ENCODE measurements at places on chromosomes 5 and 9.

GRCh38 chr9:21121079-21121478 lies 20.6 kb downstream of the IFNW1 start:
- no peak for DNase-seq

DNA sequence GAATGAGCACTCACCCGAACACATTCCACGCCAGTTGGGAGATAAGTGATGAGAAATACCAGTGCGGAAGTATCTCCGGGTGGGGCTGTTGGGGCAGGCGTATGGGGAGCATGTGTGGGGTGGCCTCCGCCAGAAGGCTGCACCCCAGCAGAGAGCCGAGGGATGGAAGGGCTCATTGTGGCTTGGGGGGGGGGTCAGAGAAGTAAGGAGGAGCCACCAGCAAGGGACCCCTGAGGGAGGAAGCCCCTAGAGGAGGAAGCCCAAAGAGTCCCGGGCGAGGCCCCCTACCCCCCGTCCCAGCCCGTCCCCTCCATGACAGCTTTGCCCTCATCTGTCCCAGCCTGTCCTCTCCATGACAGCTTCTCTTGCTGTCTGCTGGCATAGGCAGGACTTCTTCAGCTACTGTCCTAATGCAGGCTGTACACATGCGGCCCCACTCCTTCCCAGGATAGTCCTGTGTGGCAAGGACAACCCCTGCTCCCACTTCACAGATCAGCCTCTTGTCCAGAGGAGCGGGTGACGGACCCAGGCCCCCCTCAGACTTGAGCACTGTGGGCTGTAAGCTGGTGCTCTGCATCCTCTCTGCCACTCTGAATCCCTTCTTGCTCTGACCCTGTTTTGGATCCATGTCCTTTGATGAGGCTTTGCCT lies 239.6 kb downstream of the CACNA1B start:
- DNase-seq, result no peak

DNA sequence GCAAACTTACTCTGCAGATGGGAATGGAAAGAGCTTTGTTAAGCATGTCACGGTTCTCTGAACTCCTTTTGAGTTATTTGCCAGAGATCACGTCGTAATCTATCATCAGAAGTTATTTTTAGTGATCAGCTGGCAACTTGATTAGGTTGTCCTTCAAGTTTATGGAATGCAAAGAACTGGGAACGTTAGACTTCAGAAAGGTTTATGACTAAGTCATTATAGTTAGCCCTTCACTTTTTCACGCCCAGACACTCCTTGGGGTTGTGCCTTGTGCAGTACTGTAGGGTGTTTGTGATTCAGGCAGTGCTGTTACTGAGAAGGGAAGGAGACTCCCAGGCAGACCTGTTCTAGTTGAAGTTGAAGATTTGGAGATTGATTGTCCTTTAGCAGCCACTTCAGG lies 26.8 kb upstream of the PHF2 start:
- no peak for DNase-seq

DNA sequence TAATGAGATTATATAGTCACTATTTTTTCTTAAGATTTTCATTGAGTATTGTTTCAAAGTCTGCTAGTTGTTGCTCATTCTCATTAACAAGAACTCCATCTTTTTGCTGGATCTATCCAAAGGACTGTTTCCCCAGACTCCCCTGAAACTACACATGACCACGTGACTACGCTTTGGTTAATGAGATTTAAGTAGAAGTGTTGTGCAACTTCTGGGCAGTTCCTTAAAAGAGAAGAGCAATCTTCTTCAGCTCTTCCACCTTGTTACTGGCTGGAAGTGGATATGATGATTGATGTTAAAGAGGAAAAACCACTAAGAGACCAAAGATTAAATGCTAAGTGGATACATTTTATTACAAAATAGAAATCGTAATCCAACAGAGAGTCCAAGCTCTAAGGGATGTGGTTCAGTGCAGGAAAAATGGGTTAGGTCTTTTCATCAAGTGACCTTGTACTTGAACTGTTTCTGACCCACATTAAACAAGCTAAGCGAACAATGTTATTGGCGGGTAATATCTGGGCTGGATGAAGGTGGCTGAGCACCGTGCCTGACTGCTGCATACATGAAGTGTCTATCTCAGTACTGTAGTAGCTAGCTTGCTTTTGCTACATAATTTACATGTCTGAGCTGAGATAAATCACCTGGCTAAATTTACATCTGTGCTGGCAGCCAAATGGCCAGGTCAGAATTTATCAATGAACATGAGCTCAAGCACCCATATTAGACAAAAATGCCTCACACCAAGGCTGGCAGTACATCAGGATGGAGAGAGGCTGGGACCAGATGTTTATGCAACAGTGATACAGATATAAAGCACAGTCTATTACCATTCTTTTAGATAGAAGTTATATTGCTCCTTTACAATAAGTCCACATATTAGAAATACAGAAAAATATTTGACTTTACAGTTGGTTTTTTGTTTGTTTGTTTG lies 7.5 kb upstream of the CTNNAL1 start:
- DNase-seq, result no peak

- no peak for DNase-seq
Observed at GRCh38 chr5:113937301-113937700, 423.8 kb downstream of the YTHDC2 start.

GRCh38 chr5:112479418-112479817 lies 60.3 kb upstream of the EPB41L4A start:
- DNase-seq, result no peak

DNA sequence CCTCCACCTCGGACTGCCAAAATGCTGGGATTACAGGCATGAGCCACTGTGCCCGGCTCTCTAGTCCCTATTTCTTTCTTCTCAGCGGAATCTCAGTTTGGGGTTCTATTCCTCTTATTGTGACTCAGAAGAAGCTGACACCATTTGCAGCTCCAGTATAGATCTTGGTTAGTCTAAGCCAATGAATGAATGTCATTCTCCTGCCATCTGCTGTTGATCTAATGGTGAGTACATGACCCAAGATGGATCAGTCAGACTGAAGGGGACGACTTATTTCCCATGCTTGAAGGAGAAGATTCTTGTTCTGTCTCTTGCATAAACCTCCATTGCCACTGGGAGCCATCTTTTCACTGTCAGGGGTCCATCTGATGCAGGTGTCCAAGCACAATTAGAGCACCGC lies 76.0 kb upstream of the KLF9 start:
- no peak for DNase-seq

- DNase-seq, result no peak
Observed at GRCh38 chr5:45795458-45795857, 99.3 kb upstream of the HCN1 start.

- peak; percentile 51 for DNase-seq
Observed at GRCh38 chr9:126519660-126520420, 93.9 kb upstream of the LMX1B start.

DNA sequence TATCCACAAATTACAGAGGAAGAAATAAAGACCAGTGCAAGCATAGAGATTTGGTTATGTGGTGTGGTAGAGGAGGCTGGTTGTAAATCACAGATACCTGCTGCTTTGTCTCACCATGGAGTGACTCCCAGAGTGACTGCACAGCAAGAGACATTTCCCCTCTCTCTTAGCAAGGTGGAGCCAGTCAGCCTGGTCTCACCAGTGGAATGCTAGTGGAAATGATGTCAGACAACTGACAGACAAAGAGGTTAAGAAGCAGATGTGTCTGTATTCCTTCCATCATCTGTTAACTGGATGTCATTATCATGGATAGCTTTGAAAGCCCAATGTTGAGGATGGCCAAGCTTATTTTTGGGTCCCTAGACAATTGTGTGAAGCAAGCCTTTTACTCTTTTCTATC lies 509.4 kb upstream of the SEMA6A start:
- no peak for DNase-seq

DNA sequence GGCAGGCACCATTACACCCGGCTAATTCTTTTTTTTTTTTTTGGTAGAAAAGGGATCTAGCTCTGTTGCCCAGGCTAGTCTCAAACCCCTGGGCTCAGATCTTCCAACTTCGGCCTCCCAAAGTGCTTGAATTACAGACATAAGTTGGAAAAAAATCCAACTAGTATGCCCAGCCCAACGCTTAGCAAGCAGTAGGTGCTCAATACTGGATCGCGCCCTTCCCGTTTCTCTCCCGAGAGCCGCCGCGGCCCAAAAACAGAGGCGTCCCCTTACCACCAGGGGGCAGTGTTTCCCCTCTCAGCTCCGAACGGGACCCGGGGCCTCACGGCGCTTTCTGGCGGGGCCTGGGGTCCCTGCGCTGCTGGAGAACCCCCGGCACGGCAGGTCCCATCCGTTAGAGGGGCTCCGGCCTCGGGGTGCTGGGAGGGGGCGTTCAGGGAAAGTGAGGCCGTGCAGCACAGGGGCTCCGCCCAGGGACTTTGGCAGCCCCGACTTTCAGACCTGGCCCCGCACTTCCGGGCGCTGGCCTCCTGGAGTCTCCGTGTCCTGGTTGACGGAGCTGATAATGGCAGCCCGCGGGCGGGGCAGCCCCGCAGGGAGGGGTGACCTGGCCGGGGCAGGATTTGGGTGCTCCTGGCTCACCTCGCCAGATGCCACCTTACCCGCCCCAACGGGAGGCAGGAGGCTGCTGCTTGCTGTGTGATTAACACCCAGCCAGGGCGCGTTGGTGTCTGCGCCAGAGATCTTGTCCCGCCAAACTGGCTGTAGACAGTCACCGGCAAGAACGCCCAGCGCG lies 15.2 kb downstream of the PTGES start:
- peak; percentile 89 for DNase-seq

DNA sequence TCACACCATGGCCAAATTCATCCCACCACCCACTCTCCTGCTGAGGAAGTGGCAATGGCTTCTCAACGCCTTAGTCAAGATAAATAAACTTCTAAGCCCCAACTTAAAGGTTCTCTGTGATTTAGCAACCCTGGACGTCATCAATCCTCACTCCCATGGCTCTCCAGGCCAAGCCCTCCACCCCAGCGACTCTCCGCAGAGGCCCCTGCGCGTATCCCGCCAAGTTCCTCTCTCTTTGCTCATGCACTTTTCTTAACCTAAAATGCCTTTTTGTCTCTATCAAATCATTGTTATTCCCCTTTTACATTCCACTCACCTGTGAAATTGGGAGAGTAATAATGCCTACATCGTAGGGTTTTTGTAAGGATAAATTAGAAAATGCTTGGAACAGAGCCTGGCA lies 88.6 kb downstream of the NRG2 start:
- DNase-seq, result no peak

GRCh38 chr9:124182741-124183140 lies 75.0 kb upstream of the NEK6 start:
- peak; percentile 25 for DNase-seq

DNA sequence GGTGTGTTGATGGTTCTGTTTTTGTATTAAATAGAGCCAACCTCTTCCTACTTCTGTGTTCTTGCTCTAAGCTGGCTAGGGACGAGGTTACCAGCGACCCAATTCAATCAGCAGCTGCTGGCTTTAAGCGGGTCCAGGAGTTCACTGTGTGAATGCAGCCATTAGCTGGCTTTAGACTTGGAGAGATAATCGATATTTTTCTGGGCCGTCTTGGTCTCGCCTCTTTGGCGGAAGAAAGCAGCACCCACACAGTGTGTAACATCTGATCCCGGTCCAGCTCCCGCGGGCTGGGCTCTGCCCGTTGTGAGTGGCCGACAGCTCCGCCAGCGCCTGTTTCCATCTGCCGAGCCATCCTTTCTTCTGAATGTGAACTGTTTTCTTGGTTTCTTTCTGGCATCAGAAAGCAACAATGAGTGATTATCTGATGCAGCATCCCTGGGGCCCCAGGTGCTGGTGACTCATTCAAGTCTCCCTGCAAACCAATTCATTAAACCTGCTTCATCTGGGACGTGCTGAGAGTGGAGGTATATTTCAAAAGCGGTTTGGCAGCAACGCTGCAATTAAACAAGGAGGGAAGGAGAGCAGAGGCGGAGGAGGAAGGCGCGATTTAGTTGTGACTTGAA lies 90.8 kb upstream of the IRX4 start:
- peak; percentile 55 for DNase-seq

GRCh38 chr9:135134268-135135022 lies 47.0 kb downstream of the OLFM1 start:
- DNase-seq, result no peak

GRCh38 chr9:84111726-84112125 lies 131.1 kb downstream of the RMI1 start:
- DNase-seq, result no peak

DNA sequence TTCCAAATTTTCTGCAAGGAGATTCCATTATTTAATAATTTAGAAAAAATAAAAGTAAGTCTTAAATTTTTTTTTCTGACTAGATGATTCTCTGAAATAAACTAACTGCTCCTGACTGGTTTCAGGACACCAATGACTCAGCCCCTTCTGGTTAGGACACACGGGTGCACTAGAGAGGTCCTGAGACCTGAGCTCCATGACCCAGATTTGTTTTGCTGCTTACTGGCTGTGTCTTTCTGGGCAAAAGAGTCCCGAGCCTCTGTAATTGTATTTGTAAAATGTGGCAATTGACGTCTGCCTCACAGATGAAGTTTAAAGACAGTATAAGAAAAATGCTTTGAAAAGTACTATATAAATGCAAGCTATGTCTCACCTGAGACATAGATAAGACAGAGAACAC lies 89.1 kb downstream of the SLC24A2 start:
- DNase-seq, result no peak

DNA sequence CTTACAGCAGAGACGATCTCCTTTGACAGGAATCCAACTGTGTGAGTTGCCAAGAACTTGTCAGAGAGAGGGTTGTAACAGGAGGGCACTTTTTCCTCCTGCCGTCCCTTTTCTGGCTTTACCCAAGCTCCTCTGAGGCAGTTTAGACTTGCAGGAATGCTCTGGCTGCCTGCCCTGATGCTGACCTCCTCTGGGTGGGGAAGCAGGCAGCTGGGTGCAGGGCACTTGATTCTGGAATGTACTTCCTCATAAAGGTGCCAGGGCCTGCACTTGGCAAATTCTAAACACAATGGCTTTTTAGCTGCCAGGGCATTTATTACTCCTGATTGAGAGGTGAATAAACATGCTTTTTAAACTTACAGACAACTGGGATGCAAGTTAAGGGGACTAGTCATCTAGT lies 190.4 kb downstream of the EPB41L4A start:
- DNase-seq, result peak; percentile 48

- peak; percentile 33 for DNase-seq
Observed at GRCh38 chr9:129936222-129936621, 101.0 kb downstream of the USP20 start.

GRCh38 chr5:35963381-35963843 lies 25.0 kb upstream of the CAPSL start:
- no peak for DNase-seq

GRCh38 chr5:80184235-80185023 lies 71.4 kb downstream of the SERINC5 start:
- DNase-seq, result peak; percentile 20

GRCh38 chr9:92439921-92440750 lies 15.9 kb upstream of the OMD start:
- DNase-seq, result no peak

DNA sequence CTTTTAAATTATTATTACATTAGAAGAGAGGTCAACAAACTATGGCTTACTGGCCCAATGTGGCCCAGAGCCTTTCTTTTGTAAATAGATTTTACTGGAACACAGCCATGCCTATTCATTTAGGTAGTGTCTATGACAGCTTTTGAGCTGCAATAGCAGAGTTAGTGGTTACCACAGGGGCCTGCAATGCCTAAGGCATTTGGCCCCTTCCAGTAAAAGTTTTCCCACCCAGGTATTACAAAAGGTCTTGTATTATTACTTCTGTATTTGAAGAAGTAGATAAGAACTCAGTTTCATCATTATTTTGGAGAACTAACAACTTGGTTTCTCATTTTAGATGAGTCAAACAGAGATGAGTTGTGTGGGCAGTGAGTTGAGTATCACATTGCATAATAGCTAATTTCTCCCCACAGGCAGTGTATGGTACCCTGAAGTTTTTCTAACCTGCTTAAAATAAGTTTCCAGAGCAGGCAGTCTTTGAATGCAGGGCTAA lies 9.5 kb downstream of the MTRR start:
- DNase-seq, result no peak

Data from brain (organoid and tissue), 16 donors.